Fibroblast of lung (primary cell): ENCODE measurements at places on chromosomes 2 and 18. TPM values are rescaled to one million over a fixed set of nuclear protein-coding genes. Genes with fewer than 3 reads are reported as not detected.

- DNase-seq, result no peak
Measured at GRCh38 chr2:43985359-43985758, 10.4 kb downstream of the LRPPRC start.

- no peak for DNase-seq
Measured at GRCh38 chr2:237345411-237345810, 68.6 kb downstream of the COL6A3 start.

- DNase-seq, result no peak
Measured at GRCh38 chr2:165182029-165182428, 21.8 kb downstream of the SCN3A start.

DNA sequence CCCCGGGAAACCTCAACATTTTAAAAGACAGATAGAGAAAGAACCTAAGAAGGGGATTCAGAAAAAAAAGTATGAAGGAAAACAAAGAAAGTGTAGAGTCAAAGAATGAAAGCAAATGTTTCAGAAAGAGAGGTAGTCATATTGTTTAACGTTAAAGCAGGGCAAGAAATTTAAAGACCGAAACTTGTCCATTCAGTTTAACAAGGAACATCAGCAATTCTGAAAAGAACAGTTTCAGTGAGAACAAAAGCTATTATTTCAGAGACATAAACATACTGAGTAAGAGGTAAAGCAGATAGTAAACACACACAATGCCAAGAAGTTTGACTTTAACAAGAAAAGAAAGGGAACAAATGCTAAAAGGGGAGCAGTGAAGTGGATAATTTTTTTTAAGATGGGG lies 41.1 kb downstream of the MBD2 start:
- DNase-seq, result no peak

DNA sequence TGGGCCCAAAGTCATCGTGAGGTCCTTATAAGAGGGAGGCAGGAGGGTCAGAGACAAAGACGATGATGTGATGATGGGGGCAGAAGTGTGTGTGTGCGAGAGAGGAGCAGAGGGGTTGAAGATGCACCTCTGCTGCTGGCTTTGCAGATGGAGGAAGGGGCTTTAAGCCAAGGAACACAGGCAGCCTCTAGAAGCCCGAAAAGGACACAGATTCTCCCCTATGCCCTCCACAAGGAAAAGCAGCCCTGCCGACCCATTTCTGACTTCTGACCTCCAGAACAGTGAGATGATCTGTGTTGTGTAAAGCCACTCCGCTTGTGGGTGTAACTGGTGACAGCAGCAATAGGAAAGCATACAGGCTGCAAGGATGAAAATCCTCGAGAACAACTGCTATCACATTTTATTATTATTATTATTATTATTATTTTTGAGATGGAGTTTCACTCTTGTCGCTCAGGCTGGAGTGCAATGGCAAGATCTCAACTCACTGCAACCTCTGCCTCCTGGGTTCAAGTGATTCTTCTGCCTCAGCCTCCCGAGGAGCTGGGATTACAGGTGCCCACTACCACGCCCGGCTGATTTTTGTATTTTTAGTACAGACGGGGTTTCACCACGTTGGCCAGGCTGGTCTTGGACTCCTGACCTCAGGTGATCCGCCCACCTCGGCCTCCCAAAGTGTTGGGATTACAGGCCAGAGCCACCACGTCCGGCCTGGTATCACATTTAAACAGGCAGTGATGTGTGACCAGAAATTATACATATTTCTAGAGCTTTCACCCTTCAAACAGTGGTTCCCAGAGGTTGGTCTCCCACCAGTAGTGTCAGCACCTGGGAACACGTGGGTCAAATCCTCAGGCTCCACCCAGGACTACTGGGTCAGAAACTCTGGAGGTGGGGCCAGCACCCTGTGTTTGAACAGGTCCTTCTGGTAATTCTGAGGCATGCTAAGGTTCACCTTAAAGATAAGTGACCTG lies 170.5 kb downstream of the TGIF1 start:
- DNase-seq, result no peak

WDR54 gene
- total RNA-seq, result 23.9 and 27.1 TPM in 2 replicates

RESP18 gene
- not detected in 2 replicates for total RNA-seq

DNA sequence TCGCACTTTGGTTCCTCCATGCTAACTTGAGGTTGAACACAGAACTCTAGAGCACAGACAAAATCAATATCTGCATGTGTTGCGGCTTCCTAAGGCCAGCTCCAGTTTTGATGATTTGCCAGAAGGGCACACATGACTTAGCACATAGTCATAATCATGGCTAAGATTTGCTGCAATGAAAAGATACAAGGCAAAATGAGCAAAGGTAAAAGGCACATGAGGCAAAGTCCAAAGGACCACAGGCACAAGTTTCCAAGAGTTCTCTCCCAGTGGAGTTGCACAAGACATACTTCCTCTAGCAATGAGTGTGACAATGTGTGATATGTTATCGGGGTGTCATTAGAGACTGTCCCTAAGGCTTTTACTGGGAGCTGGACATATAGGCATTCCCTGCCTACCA lies 24.2 kb upstream of the CXXC1 start:
- DNase-seq, result no peak

DNA sequence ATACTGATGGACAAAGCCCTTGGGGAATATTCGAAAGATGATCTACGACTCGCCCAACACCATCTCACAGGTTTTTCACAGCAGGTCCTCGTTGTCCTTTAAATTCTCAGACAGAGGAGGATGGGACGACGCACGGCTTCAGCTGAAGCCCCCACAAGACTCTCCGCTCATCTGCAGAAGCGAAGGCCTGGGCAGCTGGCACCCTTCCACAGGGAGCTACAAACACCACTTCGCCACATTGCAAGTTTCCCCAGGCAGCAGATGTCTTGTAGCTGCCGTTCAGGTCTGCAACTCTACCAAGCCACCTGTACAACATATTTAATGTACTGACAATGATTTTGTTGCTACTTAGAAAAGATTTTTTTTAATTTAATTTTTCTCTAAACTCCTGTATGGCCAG lies 642.9 kb downstream of the ZEB2 start:
- DNase-seq, result no peak

- DNase-seq, result no peak
Measured at GRCh38 chr18:61335684-61336555, 2.7 kb downstream of the CDH20 start.

GPR17 gene
- total RNA-seq, result not detected in 2 replicates

SERPINB4 gene
- not detected in 2 replicates for total RNA-seq

- no peak for DNase-seq
Measured at GRCh38 chr18:75860166-75860565, 432.7 kb upstream of the SMIM21 start.

- DNase-seq, result peak; percentile 46
Measured at GRCh38 chr18:55779691-55780585, 191.9 kb upstream of the TCF4 start.

SKOR2 gene
- not detected in 2 replicates for total RNA-seq

CYS1 gene
- 1.5 and 5.1 TPM in 2 replicates for total RNA-seq

MYOM1 gene
- 0.26 and 0.83 TPM in 2 replicates for total RNA-seq

BCL2 gene
- total RNA-seq, result 3.6 and 9.0 TPM in 2 replicates

GRCh38 chr2:149050188-149050587 lies 11.7 kb downstream of the LYPD6B start:
- DNase-seq, result peak; percentile 29

DNA sequence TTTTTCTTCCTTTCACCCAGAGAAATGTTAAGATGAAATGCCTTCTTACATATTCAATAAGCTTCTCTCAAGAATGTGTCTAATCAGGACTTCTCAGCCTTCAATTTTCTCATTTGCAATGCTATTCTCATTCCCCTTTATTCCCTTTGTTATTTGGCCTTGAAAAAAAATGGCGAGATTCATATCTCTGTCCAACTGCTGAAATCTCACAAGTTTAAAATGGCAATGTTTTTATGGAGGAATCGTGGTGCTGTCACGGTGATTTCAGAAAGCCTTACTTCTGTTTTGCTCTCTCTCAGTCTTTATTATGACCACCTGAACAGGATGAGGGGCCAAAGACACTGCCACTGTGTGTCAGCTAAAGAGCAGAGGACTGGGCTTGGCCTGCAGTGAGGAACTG lies 928.5 kb downstream of the DCC start:
- no peak for DNase-seq

DNA sequence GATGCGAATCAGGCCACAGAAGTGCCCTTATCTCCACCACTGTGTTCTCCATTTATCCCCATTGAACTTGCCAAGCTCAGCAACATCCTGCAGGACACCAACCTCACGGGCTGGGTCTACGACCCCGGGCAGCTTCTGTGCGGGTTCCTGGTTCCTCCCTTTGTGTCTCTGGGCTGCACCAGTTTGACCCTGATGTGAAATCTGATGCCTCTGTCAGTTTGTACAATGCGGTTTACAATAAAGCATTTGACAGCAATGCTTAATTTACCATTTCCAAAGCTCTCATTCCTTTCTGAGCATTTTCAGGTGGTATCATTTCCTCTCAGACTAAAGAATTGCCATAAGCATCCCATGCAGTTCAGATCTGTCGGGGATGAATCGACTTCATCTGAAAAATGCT lies 3.3 kb upstream of the TMEM18 start:
- DNase-seq, result no peak

DNA sequence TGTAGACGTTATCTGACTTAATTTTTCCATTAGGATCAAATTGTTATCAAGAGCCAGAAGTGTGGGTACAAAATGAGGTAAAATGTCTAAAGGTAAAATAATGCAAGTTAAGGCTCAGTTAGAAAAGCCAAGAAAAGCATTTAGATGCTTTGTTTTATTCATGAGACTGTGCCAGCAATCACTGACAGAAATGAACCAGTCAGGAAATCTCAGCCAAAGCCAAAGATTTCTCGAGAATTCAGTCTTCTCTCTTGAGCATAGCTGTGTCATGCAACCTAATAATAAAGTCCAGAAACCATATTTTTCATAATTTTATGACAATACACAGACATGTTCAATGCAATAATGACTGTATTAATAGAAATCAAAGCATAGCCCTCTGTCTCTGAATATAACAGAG lies 43.5 kb upstream of the ZNF397 start:
- peak; percentile 9 for DNase-seq

ANKRD30BL gene
- not detected in 2 replicates for total RNA-seq

DNA sequence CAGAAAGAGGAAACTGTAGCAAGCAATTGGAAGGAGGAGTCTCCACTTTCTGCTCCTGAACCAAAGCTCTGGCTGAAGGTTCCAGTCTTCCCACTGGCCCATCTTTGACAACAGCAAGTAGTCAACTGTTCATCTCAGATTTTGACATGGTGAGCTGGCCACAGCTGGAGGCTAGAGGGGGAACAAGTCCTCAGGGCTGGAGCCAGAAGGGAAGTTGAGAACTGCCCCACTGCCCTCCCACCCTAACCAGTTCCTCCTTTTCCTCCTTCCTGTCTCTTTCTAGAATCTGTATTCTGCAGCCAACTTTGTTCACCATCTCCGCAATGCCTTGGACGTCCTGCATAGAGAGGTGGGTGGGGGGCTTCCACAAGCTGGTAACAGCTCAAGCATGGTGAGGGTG lies 105.8 kb downstream of the PLB1 start:
- no peak for DNase-seq

DNA sequence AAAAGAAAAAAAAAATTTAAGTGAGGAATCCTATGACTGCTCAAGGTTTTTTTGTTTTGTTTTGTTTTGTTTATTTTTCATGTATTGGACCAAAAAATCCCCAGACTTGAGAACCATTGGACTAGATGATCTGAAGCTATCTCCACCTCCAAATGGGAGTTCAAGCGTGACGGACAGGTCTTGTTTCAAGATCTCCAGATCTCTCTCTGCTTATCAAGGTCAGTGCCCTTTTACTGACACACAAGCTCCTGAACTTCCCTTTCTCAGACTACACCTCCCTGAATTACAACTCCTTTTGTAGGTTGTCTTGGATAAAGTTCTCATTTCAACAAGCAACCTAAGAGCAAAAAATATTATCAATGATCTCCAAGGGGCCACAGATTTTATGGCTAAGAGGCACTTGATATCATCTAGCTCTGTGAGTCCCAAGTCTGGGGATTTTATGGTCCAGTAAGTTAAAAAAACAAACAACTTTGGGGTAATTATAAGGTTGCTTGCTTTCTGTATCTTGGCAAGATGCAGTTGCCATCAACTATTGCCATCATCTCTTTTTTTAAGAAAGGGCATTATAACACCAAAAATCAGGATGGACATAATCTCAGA lies 396.0 kb upstream of the ATP5MC3 start:
- no peak for DNase-seq

DNA sequence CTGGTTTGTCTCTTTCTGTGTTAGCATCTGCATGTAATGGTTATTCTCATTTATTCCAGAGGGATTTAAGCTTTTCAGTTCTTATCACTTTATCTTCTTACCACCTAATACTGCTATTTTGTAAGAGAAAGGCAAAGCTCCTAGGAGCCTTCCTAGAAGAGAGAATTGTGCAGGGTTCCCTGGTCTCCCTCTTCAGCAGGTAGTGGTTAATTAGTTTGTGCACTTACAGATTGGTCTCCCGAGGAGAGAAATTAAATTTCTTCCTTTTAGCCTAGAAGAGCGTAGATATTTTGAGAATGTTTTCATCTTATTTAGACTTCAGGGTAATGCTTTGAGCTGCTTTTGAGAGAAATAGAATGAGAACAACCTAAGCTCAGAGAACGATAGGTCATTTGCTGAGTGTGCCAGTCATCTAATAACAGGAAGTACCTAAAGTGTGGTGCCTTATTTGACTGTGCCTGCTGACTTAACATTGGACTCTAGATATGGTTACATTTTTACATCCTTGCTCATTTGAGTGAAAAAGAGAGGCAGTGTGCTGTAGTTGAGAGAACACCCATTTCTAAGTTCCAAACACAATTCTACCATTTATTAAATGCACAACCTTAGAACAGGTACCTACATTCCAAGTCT lies 651.4 kb downstream of the STK39 start:
- DNase-seq, result no peak

SERPINB13 gene
- not detected in 2 replicates for total RNA-seq

DNA sequence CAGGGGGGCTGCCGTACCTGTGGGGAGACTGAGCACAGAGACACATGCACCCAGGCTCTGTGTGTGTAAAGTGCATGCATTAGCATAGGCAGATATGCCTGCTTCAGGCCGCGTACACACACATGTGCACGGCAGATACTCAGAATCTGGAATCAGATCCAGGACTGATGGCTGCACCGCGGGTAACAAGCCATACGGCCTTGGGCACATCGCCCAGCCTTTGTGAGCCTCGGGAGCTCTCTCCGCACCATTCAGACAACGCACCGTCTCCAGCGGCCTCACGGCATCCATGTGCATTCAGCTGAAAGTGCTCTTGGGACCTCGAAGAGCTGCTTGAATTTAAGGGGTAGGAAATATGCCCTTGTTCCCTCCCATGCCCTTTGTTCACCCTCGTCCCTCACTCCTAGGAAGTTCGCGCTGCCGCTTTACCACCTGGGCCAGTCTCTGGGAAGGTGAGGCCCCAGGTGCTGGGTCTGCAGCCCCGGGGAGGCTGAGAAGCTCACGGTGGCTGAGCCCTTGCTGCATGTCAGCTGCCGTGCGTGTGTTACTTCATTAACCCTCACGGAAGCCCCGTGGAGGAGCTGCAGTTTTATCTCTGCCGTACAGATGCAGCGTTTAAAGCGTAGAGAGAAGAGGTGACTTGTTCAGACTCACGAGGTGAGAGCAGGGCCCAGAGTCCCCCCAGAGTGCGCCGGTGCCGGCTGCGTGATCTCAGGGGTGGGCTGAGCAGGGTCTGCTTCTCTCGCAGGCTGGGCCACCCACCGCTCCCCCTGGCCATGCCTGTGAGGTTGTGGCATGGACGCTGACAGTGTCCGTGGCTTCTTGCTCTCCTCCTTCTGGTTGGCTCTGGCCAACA lies 377.7 kb upstream of the MYT1L start:
- DNase-seq, result no peak

TMEM37 gene
- 0.99 and 2.6 TPM in 2 replicates for total RNA-seq

GRCh38 chr18:47283476-47283875 lies 32.0 kb upstream of the SKOR2 start:
- peak; percentile 5 for DNase-seq

CAPN13 gene
- not detected in 2 replicates for total RNA-seq
